ENCODE measurements at places on chromosomes 4 and X.
A peak's percentile ranks its signal among the peaks of the same experiment; 100 is the strongest.

DNA sequence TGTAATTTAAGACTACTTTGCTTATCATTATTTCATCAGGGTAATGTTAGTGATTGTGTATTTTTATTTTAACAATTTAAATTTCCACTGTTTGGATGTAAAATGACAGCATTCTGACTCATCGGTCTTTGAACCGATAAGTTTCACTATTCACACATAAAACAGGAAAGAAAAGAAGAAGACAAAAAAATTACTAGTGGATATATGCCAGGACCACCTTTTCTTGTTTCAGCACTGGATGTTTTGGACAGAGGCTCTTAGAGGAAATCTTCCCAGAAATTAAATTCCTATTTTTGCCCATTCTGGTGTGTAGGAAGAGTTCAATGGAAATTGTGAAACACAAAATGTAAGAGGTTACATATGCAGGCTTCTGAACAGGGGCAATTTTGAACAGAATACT is 57.4 kb downstream of the VEGFC start:
- DNase-seq = no peak

GRCh38 chrX:97399400-97399799 is 515.7 kb downstream of the RPA4 start:
- no peak for DNase-seq

DNA sequence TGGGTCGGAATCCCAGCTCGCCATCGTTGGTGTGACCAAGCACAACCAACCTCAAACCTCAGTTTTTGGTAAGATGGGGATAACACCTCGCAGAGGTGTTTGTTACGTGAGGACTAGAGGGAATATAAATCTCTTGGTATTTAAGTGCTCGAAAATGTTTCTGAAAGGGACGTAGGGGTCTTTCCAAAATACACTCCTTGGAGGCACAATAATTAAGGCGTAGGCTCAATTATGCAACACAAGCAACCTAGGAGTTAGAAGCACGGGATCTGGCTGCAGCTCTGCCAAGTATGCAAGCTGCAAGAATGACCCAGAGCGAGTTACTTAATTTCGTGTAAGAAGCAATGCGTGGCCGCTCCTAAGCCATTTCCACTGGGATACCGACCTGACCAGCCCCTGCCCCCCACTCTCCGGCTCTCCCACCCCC is 552 bp downstream of the ADH5 start:
- no peak for DNase-seq

GRCh38 chr4:47010912-47011446 is 17.6 kb upstream of the GABRA4 start:
- DNase-seq = no peak

DNA sequence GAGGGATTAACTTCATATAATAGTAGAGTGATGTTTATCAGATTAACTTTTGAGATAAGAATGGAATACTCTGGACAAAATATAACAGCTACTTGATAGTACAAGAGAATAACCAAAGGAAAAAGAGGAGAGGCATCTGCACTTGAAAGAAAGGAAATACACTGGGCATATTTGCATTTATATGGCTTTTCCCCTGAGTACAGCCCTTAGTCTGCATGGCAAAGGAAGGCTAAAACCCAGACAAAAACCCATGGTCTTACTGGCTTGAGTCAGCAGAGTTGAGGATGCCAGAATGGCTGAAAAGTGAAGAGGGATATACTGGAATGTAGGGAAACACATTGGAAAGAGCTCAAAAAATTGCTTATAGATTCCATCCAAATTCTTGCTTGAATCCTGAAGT is 101.6 kb downstream of the COL4A5 start:
- no peak for DNase-seq

GRCh38 chr4:101357751-101358150 is 10.4 kb upstream of the PPP3CA start:
- DNase-seq = no peak

DNA sequence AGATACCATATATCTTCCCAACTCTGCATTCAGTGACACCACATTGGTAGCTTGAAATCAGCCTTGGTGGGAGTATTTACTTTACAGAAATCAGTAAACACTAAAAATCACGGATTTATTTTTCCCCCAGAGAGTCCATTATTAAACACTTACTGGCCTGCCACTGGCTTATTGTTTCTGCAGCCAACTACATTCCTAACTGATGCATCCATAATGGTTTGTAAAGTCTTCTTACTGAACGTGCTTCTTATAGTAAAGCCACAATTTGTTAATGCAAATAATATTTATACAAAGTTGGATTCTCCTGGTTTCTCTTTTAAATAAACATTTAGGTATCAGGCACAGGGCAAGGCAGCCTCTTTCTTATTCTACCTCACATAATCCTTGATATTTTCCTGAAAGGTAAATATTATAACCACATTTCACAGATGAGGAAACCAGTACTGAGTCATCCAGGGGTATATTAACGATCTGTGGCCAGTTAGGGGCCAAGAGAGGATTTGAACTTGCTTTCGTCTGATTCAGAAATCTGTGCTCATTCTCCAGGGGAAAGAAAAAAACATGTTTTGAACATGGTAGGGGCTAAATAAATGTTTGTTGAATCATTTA is 136.5 kb downstream of the RAB28 start:
- DNase-seq = no peak

DNA sequence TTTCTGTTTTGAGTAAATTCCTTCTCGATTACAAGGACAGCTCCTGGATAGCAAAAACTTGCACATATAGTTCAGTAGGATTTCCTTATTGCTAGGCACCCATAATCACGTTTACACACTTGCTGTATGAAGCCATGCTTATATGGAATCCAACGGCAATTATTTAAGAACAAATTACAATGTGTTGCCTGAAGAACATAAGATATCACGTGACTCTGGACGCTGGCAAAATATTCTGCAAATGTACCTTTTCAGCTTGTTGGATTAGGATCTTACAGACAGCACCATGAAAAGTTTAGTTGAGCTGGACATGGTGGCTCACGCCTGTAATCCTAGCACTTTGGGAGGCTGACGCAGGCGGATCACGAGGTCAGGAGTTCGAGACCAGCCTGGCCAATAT is 17.4 kb downstream of the MFAP3L start:
- DNase-seq = no peak

DNA sequence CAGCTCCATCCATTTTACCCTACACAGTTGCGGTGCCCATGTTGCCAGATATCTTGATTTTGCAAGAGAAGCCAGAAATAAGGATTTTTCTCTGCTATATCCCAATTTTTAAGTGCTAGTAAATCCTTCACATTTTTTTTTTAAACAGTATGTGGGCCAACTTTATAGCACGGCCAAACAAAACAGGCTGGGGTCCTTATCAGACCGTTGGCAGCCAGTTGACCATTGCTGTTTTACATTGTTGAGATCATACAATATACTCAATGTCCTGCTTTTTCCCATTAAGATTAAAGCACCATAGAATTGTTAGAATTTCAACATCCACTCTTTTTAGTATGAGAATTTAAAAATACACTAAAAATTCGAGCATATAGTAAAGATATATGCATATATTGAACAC is 150.9 kb downstream of the SPCS3 start:
- DNase-seq = no peak

- DNase-seq = no peak
Observed at GRCh38 chrX:129039176-129039575, 484.1 kb downstream of the SMARCA1 start.

GRCh38 chr4:1809754-1810502 is 16.8 kb downstream of the FGFR3 start:
- DNase-seq = peak; percentile 91

DNA sequence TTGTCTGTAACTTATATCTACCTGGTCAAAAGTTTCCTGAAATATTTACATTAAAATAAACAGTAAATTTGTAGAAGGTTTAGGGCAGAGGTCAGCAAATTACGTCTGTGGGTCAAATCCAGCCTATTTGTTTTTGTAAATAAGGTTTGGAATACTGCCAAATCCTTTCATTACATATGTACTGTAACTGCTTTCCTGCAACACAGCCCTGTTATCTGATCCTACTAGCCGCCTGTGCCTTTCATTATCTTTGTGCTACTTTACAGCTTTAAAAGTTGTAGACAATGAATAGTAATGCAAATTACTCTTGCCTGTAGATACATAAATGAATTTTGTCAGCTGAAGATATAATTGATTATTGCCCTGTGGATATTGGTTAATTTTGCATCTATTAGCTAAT is 369.6 kb upstream of the SLC7A11 start:
- DNase-seq = no peak

- DNase-seq = no peak
Observed at GRCh38 chr4:26104056-26104685, 190.2 kb downstream of the SMIM20 start.

- no peak for DNase-seq
Observed at GRCh38 chrX:133685822-133686221, 270.5 kb upstream of the GPC4 start.

DNA sequence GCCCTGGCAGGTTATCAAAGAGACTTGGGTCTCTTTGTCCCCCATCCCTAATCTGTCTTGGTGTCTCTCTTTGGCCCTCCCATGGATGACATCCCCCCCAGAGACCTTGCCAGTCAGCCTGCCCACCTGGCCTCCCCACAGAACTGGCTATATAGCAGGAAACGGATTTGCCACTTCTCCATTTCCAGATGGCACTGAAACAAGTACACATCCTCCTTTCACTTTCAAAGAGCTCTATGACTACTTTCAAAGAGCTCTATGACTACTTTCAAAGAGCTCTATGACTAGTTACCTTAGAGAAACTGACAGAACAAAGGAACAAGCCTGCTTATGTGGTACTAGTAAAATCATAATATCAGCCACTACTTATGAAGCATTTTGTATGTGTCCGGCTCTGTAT is 175.3 kb downstream of the MAML3 start:
- DNase-seq = no peak

DNA sequence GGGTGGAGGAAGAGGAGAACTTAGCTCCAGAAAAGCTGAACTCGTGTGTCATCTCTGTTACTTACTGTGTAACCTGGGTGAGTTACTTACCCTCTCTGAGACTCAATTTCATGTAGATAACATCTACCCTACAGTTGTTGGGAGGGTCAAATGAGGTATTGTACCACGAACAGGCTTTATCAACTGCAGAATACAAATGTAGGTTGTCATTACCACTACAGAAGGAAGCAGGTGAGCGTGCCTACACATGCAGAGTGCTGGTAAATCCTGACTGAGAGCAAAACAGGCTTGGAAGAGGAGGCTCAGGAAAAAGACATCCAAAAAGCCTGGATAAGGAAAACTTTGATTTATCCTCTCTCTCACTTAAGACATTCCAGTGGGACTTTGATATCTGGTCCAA is 7.2 kb downstream of the PIGA start:
- DNase-seq = no peak

DNA sequence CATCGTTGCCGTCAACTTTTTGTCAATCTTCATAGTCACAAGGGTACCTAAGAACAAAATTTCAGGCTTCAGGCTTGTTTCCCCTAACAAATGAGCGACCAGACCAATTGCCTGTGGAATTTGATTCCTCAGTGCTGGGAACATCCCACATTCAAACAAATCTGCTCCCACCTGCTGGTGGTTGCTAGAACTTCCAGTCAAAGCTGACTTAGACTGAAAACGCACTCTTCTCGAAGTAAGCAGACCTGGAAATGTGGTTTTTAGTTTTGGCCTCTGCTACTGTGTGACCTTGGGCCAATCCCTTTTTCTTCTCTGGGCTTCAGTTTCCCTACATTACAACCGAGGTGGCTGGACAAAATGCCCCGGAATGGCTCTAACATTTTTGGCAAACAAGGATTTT is 1.8 kb upstream of the GABRQ start:
- DNase-seq = peak; percentile 41

DNA sequence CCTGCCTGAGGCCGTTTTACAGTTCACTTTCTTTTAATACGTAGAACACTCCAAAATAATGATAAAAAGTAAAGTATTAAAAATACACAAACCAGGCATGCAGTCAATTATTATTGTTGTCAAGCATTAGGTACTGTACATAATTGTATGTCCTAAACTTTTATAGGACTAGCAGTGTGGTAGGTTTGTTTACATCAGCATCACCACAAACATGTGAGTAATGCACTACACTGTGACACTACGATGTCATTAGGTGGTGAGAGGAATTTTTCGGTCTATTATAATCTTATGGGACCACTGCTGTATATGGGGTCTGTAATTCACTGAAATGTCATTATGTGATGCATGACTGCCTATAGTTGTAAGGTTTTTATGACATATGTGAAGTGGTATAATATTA is 149.5 kb upstream of the SH3RF1 start:
- DNase-seq = no peak

GRCh38 chrX:20727447-20727846 is 460.7 kb upstream of the RPS6KA3 start:
- no peak for DNase-seq

DNA sequence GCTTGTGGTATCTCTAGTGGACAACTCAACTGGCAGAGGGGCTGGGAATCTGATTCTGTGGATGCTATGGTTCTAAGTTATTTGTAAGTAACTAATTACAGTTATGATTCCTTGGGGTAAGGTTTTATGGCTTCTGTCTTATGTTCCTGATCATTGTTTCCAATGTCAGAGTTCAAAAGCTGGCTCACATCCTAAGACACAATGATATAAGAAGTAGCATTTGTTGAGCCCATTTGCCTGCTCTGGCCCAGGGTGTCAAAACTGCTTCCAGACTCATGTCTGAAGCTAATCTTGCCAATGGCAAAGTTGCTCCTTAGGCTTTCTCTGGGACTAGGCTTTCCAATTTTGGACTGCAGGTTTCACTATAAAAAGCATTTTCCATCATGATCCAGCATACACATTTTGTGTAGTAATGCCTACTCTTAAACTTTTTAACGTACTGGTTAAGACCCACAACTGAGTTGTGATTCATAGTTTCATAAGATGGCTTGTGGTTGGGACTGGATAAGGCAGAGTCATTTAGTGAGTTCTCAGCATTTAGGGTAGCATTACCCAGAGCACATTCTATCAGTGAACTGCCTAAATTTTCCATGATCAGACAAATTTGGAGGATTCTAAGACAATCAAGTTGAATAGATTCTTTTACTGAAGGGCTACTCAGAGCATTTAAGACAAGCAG is 50.0 kb downstream of the CCNI start:
- DNase-seq = no peak

DNA sequence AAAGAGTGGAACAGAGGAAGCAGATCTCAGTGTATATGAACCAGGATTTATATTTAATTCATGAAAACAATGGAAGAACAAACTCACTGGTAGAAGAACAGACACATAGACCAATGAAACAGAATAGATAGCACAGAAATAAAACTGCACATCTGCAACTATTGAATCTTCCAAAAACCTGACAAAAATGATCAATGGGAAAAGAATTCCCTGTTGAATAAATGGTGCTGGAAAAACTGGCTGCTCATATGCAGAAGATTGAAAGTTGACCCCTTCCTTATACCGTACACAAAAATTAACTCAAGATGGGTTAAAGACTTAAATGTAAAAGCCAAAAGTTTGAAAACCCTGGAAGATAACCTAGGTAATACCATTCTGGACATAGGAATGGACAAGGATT is 391.0 kb downstream of the MAGEB5 start:
- no peak for DNase-seq

DNA sequence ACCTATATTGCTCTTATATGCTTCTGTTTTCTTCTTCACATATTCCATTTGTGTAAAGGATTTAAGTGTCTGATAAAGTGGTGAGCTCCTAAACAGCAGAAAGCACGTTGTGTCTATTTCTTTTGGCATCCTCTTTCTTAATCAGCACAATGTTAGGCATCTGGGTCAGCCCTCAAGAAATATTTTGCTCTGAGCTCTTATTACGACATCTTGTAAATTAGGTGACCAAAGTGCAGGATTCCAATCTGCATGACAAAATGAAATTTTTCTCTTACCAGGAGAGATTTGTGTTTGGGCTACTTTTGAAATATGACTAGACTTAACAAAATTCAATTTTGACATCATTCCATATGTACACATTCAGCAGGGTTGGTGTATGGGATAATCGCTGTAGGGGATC is 210.0 kb upstream of the IGFBP7 start:
- DNase-seq = no peak

- DNase-seq = no peak
Observed at GRCh38 chr4:88585917-88586316, 6.4 kb upstream of the HERC3 start.

All from endothelial cell (in vitro differentiated cells).